ENCODE measurements at places on chromosomes 11 and 22. TPM values are rescaled to one million over a fixed set of nuclear protein-coding genes. Genes with fewer than 3 reads are reported as not detected.

Gene CDC45
- polyA plus RNA-seq, result 22.7 TPM

Gene IMMP1L
- 23.7 TPM for polyA plus RNA-seq

Gene HPS5
- 6.2 TPM for polyA plus RNA-seq

Gene C11orf97
- polyA plus RNA-seq, result not detected

Gene NCAM1
- polyA plus RNA-seq, result 0.09 TPM

Gene LRP4
- polyA plus RNA-seq, result 5.8 TPM

Gene RIMBP3C
- 0.05 TPM for polyA plus RNA-seq

Gene ANO5
- not detected for polyA plus RNA-seq

Measured in IMR-90 (cell line).